ENCODE measurements at places on chromosomes 6 and 20.
A peak's percentile ranks its signal among the peaks of the same experiment; 100 is the strongest.

- no peak for DNase-seq
These were observed 185.0 kb downstream of the ANKRD60 start for GRCh38 chr20:58043236-58044140.

DNA sequence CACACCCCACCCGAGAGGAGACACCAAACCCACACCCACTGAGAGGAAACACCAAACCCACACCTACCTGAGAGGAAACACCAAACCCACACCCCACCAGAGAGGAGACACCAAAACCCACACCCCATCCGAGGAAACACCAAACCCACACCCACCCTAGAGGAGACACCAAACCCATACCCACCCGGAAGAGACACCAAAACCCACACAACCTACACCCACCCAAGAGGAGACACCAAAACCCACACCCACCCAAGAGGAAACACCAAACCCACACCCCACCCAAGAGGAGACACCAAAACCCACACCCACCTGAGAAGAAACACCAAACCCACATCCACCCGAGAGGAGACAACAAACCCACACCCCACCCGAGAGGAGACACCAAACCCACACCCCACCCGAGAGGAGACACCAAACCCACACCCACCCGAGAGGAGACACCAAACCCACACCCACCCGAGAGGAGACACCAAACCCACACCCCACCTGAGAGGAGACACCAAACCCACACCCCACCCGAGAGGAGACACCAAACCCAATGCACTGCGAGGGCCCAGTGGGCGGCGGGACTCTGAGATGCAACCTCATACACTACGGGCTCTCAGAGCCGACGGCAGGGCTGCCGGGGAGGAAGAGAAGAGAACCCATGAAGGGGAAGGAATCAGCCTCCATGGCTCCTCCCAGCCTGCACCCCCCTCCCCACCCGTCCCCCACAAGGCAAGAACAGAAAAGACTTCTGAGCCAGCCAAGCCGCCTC lies 83.3 kb downstream of the TAF4 start:
- DNase-seq, result no peak

DNA sequence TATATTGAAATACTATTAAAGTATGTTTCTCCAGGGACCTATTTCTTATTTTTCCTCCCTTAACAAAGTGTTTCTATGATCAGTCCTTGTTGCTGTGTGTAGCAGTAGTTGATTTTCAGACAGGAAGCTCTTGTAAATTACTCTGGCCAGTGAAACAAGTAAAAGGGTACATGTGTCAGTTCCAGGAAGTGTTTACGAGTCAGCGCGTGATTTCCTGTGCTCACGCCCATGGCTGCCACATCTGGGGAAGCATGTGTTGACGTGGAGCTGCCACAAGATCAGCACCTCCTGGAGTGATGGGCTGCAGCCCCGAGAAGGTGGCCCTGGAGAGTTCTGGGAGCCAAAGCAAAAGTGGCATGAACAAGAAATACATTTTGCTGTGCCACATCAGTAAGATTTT lies 38.6 kb upstream of the GGTLC1 start:
- peak; percentile 19 for DNase-seq

DNA sequence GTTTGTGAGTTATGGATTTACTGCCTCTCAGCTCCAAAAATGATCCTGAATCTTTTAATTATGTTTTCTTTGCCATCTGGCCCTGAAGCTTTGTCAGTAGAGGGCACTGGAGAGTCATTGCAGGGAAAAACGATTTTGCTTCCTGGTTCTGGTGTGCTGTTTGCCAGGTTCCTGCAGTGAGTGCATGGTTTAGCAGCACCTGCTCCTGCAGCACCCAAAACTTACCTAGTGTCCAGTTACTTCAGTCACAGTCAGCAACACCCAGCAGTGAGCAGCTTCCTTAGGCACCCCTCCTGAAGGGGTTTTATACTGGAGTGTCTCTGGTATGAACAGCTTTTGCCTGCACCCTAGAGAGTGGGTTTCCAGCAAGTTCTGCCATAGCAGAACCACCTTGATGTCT lies 6.0 kb upstream of the TRIM26 start:
- DNase-seq, result peak; percentile 49

DNA sequence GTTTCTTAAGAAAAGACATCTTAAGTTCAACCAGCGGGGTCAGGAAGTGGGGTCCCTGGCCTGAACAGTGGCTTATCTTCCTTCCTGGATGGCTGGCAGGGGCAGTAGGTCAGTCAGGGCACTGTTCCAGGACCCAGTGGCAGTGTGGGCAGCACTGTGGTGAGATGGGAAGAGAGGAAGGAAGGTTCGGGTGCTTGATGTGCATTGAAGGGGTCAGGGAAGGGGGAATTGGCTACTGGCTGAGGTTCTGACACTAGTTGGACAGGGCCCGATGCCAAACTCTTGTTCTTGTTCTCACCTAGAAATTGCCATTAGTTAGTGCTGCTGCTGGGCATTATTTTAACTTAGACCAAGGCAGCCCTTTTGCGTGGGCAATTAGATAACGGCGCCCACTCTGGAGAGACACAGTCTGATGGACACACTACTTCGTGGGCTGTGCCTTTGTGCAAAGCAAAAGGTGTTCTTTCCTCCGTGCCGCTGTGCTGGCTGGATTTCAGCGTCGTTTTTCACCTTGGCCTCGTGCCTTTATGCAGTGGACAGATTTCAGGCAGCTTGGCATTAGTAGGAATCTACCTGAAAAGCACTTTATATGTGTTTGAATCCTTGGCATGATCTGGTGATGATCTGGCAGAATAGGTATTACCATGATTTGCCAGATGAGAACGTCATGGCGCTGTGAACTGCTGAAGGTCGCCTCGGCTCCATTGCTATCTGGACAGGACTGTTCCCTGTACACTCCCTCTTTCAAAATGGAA lies 30.3 kb downstream of the UTRN start:
- no peak for DNase-seq
